ENCODE measurements at places on chromosomes 2 and 18.

- no peak for DNase-seq
These were observed 8.6 kb upstream of the PCARE start for GRCh38 chr2:29082804-29083495.

DNA sequence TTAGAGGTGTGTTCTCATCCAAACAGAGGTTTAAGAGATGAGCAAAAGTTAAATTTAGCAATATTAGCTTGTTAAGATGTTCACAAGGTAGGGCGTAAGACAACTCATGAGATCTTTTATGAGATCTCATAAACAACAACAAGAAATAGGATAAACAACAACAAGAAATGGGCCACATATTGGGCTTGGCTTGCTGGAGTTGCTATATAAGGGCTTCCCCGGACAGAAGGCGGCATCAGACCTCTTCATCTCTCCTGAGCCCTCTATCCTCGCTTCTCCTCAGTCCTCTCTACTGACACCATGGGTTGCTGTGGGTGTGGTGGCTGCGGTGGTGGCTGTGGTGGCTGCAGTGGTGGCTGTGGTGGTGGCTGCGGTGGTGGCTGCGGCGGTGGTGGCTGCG, at the start of gene SCYGR8:
SCYGR8 (plus strand) TSS at position 301 of the 400 bp plus-strand sequence; CDS start at position 301, 0 bp downstream.
- DNase-seq, result no peak

DNA sequence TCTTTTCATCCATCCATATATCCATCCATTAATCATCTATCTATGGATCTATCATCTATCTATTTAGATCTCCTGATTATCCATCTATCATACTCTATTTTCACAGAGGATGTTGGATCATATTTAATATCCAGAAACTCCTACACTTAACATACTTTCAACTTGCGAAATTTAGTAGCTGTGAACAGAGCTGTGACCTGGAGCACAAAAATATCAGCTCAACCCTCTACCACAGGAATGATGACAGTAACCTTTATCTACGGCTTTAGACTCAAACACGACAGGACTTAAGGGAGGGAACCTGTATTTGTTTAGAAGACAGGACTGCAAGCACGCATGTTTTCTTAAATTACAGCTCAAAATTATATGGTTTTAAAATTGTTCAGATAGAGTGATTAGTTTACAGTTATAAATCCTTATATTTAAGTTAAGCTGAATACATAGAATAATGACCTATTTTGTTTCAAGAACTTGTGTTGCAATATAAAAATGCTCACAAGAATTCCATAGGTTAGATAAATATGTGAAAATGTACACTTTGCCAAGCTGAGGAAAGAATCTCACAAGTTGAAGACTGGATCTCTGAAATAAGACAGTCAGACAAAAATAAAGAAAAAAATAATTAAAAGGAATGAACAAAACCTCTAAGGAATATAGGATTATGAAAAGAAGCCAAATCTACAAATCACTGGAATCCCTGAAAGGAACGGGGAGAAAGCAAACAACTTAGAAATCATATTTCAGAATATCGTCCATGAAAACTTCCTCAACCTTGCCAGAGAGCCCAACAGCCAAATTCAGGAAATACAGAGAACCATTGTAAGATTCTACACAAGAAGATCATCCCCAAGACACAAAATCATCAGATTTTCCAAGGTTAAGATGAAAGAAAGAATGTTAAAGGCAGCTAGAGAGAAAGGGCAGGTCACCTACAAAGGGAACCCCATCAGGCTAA, 142.0 kb downstream of the COL6A3 start:
- DNase-seq, result no peak

DNA sequence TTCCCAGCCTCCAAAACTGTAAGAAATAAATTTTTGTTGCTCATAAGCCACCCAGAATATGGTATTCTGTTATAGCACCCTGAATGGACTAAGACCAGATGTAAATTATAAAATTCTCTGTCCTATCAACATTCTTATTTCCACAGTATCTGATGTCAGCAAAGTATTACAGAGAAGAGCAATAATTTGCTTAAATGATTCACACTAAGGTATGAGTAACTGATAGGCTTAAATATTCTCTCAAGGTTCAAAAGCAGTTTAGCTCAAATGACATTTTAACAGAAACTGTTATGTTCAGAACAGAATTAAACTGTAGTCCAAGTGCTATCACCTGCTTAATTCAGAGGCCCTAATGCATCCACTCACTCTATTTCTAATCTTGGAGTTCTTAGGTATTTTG, 12.8 kb downstream of the SESTD1 start:
- DNase-seq, result no peak

DNA sequence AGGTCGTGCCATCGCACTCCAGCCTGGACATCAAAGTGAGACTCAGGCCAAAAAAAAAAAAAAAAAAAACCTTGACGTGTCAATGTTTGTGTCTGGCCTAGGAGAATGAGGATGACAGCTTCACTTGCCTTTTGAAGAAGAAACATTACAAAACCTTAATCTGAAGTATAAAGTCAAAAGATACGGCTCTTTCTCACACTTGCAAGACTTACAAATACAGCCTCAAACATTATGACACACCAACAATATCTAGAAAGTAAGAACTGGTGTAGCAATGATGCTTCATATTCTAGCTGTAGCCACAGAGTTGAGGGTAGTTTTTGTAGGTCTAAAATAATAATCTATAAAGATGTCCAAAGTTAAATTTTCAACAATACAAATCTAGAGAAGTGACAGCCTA, 25.5 kb downstream of the MPPE1 start:
- no peak for DNase-seq

- DNase-seq, result no peak
These were observed 118.3 kb downstream of the SH3RF3 start for GRCh38 chr2:109247340-109247739.
